ENCODE measurements at places on chromosomes 13 and 19.
A peak's percentile ranks its signal among the peaks of the same experiment; 100 is the strongest.

DNA sequence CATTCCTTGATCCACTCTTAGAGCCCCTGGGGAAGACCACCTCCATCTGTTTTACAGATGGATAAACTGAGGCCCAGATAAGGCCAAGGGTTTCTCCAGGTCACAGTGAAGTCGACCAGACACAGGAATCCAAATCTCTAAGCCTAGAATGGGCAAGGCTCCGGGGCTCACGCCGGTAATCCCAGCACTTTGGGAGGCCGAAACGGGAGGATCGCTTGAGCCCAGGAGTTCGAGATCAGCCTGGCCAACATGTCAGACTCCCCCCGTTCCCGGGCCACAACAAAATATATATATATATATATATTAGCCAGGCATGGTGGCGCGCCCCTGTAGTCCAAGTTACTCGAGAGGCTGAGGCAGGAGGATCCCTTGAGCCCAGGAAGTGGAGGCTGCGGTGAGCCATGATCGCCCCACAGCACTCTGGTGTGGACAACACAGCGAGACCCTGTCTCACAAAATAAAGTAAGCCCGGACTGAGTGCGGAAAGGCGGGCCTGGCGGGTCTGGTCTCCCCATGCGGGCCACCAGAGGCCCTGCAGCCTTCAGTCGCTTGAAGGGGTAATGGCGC, 615 bp upstream of the RPL13A start:
- DNase-seq = no peak

- peak; percentile 74 for DNase-seq
Observed at GRCh38 chr19:18659281-18660050, 22.6 kb downstream of the KLHL26 start.

GRCh38 chr19:5132206-5132560, 163.3 kb downstream of the KDM4B start:
- DNase-seq = no peak

DNA sequence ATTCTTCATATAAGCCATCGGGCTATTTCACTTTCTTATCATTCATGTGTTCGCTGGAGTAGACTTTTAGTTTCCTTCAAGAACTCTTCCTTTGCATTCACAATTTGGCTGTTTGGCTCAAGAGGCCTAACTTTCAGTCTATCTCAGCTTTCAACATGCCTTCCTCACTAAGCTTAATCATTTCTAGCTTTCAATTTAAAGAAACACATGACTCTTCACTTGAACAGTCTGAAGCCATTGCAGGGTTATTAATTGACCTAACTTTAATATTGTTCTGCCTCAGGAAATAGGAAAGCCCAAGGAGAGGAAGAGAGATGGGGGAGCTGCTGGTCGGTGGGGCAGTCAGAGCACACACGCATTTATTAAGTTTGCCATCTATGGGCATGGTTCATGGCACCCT, 158.1 kb downstream of the SUCLA2 start:
- no peak for DNase-seq

GRCh38 chr19:40486017-40486416, 19.2 kb downstream of the SPTBN4 start:
- DNase-seq = no peak

DNA sequence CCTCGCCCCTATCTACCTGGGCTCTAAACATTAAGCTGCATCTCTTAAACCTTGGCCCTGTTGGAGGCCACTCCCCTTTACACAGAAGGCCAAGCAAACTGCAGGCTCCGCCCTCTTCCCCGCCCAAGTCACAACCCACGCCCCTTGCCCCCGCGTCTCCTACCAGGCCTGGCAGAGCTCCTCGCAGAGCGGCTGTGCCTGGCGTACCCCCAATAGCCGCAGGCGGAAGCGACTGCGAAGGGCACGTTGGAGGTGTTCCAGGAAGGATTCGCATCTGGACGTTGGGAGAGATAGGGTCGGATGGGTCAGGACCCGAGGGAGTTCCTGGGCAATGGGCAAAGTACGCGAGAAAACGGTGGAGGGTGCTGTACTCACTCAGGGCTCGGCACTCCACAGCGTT, 5.9 kb downstream of the RTBDN start:
- DNase-seq = no peak

GRCh38 chr13:26476782-26477142, 80.7 kb upstream of the WASF3 start:
- no peak for DNase-seq

DNA sequence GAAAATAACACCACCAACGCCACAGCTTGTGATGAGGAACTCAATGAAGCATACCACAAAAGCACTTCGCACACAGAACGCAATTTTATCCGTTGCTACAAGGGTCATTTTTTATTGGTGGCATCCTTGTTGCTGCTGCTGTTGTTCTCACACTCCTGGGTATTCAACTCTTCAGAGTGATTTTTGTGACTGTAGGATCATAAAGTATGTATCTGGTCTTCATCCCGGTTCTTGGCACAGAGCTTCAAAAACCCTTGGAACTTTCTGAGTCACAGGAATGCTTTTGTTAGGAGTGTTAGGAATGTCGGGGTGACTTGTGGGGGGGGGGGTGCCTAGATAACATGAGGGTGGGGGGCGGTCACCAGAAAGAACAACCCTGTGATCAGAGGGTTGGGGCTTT, 108.4 kb downstream of the ZNF557 start:
- no peak for DNase-seq

- DNase-seq = peak; percentile 14
Observed at GRCh38 chr13:108361769-108362168, 92.3 kb downstream of the TNFSF13B start.

DNA sequence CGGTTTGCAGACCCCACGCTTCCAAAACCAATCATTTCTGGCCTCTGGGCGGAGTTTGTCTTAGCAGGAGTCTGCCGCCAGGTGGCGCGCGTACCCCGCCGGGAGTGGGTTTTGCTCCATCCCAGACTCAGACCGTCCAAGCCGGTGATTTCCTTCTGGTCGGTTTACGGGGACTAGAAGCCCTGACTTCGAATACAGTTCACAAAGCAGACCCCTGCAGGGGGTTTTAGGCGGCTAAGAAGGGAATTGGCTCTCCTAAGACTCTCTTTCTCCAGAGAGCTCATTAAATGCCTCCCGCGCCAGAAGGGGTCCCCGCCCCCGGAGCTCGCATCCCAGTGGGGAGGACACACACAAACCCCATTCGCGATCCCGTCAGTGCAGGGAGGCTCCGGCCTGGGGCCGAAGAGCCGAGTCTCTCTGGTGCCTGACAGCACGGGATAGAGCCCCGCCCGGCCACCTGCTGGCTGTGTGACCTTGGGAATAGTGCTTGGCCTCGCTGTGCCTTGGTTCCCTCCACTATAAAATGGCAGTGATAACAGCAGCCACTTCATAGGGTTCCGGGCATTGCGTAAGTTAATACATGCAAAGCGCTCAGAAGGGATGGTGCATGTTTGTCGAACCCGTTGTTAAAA, 8.6 kb upstream of the NUP62 start:
- DNase-seq = peak; percentile 81

- DNase-seq = no peak
Observed at GRCh38 chr19:44607917-44608316, 5.4 kb upstream of the IGSF23 start.

GRCh38 chr13:51861723-51862300, at the start of gene CCDC70:
Gene CCDC70 (plus strand): TSS chr13:51861969. CDS start chr13:51865412, 3,443 bp downstream.
- DNase-seq = no peak

- DNase-seq = no peak
Observed at GRCh38 chr19:19948800-19949199, 48.1 kb downstream of the ZNF93 start.

DNA sequence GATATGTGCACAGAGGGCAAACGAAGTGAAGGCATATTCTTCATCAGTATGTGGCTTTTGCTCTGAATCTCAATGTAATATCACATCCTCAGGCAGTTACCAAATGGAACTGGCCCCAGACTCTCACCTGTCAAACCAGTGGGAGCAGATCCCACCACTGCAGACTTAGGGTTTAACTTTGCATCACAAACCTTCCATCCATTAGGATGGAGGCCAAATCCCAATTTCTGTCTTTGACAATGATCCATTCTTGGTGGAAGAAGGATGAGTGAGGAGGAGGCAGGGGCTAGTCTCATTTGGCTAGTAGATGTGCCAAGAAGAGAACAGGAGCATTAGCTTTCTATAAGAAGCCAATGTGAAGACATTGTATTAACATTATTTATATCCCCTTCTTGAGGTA, 413.5 kb upstream of the SPRY2 start:
- peak; percentile 26 for DNase-seq

- DNase-seq = no peak
Observed at GRCh38 chr13:98900442-98900841, 77.4 kb downstream of the DOCK9 start.

- DNase-seq = no peak
Observed at GRCh38 chr19:13840305-13841085, 36.4 kb upstream of the NANOS3 start.

GRCh38 chr13:110788778-110789177, 75.3 kb downstream of the ING1 start:
- DNase-seq = no peak

- no peak for DNase-seq
Observed at GRCh38 chr19:15437355-15438123, 12.2 kb downstream of the WIZ start.

All from hindlimb muscle (tissue), 1 donor.